Neural progenitor cell (in vitro differentiated cells): ENCODE measurements at places on chromosomes 11 and 22.

- no peak for DNase-seq
These were observed 111.1 kb upstream of the TTC12 start for GRCh38 chr11:113203141-113203753.

DNA sequence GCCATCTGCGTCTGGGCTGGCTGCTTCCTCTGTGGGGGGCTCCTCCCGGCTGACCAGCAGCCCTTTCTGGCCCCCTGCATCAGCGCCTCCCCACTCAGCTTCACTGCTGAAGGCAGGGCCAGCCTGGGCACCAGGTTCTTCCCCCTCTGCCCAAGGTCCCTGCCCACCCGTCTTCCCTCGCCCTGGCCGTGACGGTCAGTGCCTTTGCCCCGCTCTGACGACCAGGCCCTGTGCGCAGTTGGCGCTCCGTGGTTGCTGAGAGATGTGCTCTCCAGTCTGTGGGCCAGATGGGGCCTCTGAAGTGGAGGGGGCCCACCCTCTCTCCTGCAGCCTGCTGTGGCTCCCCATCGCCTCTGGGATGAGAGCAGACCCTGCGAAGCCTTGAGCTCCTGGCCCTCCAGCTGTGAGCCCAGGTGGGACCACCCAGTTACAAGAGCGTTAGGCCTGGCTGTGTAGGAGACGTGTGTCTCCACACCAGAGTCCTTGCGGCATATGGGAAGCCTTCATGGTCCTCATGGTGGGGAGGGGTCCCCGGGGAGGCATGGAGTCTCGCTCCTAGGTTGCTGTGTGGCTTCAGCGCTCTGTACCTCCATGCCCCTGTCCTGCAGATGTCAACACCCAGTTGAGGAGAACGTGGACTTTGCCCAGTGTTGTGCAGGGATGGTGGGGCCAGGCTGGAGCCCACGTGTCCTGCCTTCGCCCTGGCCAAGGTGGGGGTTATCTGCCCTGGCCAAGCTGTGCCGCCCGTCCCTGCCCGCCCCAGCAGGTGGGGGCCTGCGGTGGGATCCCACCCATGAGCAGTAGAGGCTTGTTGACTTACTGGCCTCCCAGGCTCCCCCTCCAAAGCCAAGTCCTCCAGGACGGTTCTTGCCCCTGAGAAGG lies 14.2 kb downstream of the LRP5 start:
- DNase-seq, result no peak

GRCh38 chr22:27556371-27556770 lies 245.2 kb downstream of the MN1 start:
- DNase-seq, result no peak

DNA sequence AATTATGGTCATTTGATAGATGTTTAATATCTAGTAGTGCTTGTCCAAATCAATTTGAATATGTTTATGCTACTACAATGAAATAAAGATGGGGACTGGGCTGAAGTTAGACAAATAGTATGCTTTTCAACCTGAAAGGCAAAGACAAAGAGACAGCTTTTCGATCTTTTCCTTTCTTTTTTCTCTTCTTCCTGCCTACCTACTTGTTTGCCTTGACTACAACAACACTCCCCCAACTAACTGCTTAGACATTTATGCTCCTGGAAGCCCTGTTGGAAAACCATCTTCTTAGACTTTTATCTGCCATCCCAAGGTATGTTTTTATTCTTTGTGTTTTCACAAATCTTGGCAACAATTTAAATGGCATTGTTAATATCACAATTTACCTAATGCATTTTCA lies 374.4 kb upstream of the DDI1 start:
- no peak for DNase-seq

DNA sequence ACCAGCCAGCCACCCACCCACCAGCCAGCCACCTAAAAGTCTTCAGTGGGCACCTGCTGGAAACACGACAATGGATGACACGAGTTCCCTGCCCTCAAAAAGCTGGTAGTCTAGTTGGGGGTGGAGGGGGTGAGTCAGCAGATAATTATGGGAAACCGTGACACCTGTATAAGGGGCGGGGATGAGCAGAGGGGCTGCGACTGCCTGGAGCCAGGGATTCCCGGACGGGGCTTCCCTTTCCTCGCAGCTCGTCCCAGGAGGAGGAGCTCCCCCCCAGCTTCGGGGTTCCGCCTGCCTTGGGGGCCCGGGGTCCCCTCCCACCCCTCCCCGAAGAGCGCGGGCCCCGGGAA lies 2.3 kb upstream of the RTN4RL2 start:
- DNase-seq, result no peak
